Activated CD4-positive, CD25-positive, alpha-beta regulatory T cell (primary cell): ENCODE measurements at places on chromosomes 13 and 19.

DNA sequence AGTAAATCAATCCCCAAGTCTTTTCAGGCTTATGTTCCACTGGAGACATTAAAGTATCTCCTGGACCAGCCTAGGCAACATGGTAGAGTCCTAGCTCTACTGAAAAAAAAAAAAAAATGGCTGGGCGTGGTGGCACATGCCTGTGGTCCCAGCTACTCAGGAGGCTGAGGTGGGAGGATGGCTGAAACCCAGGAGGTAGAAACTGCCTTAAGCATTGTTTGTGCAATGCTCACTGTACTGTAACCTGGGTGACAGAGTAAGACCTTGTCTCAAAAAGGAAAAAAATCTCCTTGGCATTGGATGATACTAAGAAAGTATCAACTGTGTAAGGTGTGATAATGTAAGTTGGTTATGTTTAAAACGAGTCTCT, 8.8 kb downstream of the KLK8 start:
- no peak for DNase-seq

DNA sequence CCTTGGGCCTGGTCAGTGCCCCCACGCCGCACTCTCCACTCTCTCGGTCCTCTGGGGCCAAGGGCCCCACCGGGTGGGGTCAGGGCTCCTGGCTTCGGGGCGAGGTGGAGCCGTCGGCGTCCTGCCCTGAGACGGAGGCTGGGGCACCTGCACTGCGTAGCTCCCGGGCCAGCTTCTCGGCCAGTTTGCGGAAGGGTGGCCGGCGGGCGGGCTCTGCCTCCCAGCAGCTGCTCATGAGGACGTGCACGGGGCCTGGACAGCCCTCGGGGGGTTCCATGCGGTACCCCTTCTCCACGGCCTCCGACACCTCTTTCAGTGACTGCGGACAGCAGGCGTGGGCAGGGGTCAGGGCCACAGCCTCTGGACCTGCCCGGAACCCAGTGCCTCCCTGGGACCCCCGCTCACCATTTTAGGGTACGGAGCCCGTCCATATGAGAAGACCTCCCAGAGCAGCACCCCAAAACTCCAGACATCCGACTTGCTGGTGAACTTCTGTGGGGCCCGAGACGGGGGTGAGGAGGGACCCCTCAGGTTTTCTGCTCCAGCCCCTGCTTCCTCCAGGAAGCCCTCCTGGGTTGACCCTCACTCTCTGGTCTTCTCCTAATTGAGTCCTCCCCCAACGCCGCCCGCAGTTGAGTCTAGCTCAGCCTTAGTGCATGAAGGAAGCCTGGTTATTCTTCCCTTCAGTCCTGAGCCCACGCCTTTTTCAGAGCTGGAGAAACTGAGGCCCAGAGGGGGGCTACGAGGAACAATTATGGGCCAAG, 6.3 kb upstream of the RAX2 start:
- DNase-seq: no peak

GRCh38 chr13:28716511-28716910, 2.3 kb downstream of the SLC46A3 start:
- DNase-seq: no peak

DNA sequence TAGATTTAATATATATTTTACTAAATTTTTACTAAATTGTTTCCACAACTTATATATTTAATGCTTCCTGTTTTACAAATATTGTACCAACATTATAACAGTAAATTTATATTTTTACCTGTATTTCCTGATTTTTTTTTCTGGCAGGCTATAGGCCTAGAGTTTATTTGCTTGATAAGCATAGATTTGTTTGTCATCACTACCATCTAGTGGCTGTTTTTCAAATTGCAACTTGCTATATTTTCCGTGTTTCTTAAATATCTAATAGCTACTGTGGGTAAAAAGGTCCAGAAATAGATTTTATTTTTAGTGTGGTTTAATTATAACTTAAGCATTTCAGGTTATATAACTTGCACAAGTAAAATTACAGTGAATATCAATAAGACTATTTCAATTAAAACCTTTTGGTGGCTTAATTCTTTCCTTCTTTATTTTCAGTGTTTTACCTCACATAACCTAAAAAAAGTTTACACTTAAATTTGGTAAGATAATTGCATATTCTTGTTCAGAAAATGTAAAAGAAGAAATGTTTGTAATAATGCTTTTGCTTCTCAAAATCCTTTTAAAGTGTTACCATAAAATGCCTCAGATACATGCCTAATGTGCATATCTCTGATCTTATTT, 60.6 kb downstream of the NDFIP2 start:
- no peak for DNase-seq

DNA sequence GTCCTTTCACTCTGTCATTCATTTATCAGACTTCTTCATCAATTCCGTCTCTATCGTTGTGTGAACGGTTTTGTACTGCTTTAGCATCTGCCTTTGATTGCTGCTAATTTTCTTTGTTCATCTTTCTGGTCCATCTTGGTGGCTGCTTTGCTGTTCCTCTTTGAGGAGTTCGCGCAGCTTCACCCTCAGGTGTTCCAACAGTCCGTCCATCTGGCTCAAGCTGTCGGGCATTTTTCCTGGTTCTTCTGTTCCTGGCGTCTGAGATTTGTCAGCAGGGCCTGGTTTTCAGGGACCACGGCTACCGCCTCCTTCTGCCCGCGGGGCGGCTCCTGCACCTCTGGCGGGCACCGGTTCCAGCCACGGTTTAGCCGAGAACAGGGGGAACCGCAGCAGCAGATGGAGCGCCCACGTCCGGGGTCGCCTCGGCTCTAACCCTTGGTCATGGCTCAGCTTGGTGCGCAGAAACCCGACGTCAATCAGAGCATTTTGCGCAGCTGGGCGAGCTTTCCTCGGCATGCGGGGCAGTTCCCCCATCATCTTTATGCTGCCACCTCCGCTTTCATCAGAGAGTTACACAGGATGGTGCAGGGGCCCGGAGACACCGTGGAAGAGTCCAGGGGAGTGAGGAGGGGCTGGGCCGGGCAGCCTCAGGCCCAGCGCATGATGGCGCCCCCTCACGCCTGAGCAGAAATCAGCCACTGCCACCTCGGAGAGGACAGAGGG, 89.5 kb downstream of the ZNF100 start:
- no peak for DNase-seq

DNA sequence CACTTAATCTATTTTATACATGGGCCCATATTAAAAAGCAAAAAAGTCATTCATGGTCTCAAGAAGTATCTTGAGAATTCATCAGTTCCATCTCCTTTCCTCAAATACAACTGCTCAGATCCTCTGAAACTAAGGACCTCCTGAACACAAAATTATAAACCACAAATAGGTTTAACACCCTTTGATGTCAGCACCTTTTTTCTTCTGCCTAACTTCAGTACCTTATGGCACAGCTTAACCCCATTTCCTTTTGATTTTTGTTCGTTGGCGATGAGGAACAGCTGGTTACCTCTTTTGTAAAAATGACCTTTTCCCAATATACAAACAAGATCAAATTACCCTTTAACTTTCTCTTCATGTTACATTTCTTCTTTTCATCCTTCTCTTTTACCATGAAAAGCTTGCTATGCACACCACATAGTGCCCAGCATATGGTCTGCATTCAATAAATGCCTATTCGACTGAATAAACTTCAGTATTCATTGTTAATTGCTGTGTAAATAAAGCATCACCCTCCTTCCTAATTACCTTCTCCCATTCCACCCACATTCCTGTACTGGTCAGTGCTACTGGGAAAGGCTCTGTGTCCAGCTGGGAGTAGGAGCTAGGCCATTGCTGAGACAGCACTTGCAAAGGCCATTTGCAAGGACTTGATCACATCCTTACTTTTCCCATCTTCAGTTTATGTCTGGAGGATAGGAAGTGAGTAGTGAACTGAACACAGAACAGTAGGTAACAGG, 317.9 kb downstream of the SHISA2 start:
- DNase-seq: no peak

- no peak for DNase-seq
These were observed 11.4 kb downstream of the ARHGEF7 start for GRCh38 chr13:111126509-111126908.

DNA sequence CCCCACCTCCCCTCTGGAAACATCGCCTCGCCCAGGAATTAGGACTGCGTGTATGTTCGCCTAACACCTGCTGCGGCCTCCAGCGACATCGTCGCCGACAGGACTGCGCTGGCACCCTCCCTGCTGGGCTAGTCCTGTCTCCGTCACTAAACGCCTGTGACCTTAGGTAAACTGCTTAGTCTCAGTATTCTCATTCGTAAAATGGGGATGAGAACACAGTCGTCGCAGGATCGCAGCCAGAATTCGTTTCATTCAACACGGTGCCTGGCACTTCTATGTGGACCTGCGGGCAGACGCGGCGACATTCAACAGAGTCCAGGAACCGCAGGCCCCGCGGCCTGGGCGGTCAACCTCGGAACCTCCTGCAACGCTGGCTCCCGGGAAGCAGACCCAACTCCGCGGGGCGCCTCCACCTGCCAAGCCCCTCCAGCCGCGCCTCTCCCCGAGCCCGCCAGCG, 485 bp downstream of the CRYL1 start:
- no peak for DNase-seq

GRCh38 chr13:73767747-73768315, 366.4 kb downstream of the KLF12 start:
- DNase-seq: peak; percentile 1

- DNase-seq: no peak
These were observed 50.1 kb downstream of the PCCA start for GRCh38 chr13:100138859-100139491.

GRCh38 chr19:36140304-36141038, 605 bp downstream of the CAPNS1 start:
- DNase-seq: peak; percentile 54

DNA sequence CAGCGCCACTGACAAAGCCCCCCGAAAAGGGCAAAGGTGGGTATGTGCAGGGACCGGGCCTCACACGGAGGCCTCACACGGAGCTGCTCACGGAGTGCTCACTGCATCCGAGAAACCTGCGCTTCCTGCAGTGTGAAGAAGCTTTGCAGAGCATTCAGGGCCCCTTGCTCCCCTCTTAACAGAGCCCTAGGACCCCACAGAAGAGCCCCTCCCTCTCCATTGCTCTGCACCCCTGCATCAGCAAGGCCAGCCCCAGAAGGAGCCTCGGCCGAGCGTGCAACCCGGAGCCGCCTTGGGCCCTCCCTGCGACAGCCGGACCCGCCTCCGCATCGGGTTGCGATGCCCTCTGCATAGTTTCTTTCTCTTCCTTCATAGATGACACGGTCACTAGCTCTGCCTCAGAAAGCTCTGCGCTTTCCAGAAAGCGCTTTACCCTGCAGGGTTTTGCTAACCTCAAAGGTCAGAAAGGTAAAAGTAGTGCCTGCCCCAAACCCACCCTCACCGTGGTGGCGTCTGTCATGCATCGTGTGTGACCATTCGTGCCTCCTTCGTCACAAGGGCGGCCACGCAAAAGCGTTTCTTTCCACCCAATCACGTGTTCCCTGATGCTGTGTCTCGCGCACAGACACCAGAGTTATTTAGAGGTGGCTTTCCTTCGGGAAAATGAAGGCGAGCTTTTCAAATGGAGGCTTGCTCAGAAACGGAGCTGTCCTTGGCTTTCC, 15.7 kb upstream of the F7 start:
- DNase-seq: no peak

- no peak for DNase-seq
These were observed 51.1 kb downstream of the GPR12 start for GRCh38 chr13:26709461-26709860.

DNA sequence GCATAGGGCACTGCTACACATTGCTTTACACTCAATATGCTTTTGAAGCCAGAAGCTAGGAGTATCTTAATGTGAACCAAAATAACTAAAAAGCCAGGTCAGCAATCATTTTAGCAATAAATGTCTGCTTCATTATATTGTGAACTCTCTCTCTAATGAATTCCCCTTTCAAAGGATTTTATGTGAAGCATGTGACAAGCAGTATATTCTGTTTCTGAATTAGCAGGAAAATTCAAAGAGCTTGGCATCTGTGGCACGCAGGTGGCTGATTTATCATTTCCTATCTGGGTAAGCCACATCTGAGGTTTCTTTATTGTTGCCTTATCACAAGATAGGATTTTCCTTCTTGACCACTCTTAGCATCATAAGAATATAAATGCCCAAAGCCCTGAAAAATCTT, 56.8 kb upstream of the KLF12 start:
- DNase-seq: no peak

DNA sequence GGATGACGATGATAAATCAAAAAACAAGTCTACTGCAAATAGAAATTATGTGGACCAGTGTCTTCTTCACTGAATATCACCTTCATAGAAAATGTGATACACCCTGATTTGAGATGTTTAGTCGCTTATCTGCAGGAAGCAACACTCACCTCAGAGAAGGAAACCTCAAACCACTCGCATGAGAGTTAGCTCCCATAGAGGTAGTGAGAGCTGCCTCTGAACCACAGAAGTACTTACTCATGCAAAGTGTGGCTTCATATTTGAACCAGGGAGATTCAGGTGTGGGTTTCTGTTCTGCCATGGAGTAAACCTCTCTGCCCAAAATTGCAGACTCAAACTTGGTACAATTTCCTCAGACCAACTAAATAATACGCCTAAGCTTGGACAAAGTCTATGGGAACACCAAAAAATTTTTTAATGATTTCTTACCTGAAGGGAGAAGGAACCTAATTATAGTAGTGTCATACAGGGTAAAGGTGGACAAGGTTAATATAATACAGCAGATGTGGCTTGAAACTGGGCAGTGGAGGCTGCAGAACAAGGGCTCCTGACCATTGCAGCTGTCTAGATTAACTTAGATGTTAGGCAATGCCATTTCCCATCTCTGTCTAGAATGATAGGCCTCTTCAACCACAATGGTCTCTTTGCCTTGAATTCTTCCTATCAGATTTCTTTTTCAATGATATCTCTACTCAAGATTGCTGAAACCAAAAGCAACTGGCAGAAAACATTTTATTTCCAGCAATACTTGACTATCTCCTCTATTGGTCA, 29.6 kb upstream of the RCBTB2 start:
- peak; percentile 22 for DNase-seq

GRCh38 chr13:30710442-30710841, 24.9 kb upstream of the ALOX5AP start:
- DNase-seq: no peak

GRCh38 chr19:51546650-51547396, 15.4 kb upstream of the SIGLEC6 start:
- DNase-seq: no peak

DNA sequence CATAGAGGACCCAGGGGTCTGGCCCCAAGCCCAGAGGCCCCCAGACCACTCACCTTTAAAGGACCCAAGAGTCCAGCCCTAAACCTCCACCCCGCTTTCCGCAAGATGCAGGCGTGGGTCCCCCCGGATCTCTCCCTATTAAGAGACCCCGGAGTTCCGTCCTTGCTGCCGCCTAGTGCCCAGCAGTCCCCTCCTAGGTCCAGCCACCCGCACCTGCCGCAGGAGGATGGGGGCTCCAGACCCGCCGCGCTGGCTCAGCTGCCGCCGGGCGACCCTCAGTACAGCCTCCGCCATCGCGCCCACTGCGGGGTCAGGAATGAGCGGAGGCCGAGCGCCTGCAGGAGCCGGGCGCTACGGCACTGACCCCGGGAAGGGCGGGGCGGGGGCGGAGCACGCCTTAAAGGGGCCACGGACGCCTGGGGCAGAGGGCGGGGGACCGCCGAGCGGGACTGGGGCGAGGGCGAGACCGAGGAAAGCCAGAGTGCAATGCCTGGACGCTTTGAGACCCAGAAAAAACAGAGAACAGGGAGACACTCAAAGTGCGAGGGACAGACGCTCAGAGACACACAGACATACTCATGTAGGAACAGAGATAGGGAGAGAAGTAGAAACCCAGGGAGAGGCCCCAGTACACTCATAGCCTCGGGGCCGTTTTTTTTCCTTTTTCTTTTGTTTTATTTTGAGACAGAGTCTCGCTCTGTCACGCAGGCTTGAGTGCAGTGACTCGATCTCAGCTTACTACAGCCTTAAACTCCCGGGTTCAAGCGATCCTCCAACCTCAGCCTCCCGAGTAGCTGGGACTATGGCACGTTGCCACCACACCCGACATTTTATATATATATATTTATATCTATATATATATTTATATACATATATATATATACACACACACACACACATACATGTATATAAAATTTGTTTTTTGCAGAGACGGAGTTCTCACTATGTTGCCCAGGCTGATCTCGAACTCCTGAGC, at the start of gene ETHE1:
Gene ETHE1, minus strand, starts transcription at position 318 of the 976 bp plus-strand sequence. Its CDS starts 24 bp downstream, at position 294.
- peak; percentile 43 for DNase-seq
